ENCODE measurements at places on chromosomes 13 and 19. TPM values are rescaled to one million over a fixed set of nuclear protein-coding genes. Genes with fewer than 3 reads are reported as not detected.

- DNase-seq, result no peak
Observed at GRCh38 chr13:46739447-46740098, 57.4 kb downstream of the ESD start.

The LGALS7 gene
- not detected for polyA plus RNA-seq

DNA sequence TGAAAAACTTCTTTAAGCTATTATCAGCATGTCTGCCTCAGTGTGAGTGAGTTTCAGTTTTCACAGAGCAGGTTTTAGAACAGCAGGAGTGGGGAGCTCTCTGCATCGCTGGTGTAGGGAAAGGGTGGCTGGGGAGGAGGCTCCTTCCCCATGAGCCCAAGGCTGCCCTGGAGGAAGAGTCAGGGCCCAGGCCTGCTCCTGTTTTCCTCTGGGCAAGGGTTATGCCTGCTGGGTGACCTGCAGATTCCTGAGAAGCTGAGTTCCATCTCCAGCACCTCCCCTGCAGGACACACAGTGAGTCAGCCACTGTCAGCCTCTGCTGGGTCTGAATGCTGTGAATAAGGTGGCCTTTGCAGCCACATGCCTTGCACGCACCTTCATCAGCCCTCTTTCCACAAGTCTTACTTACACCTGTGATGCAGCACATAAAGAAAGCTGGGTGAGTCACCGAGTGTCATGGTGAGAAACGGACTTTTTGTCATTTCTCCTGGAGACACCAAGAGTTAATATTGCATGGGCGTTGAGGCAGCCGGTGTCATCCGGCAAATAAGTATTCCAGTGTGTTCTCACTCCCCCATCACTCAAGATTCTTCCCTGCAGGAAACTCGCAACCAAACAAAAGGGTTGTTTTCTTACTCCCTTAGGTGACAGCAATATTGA lies 186.4 kb upstream of the KL start:
- no peak for DNase-seq

The CACNG8 gene
- polyA plus RNA-seq, result not detected

The RFPL4A gene
- not detected for polyA plus RNA-seq

The TNNI3 gene
- polyA plus RNA-seq, result not detected

- no peak for DNase-seq
Observed at GRCh38 chr19:32168111-32168510, 177.3 kb upstream of the ZNF507 start.
